ENCODE measurements at places on chromosomes 13 and 19.

GRCh38 chr19:28578786-28579505 lies 634.0 kb downstream of the UQCRFS1 start:
- DNase-seq, result no peak

DNA sequence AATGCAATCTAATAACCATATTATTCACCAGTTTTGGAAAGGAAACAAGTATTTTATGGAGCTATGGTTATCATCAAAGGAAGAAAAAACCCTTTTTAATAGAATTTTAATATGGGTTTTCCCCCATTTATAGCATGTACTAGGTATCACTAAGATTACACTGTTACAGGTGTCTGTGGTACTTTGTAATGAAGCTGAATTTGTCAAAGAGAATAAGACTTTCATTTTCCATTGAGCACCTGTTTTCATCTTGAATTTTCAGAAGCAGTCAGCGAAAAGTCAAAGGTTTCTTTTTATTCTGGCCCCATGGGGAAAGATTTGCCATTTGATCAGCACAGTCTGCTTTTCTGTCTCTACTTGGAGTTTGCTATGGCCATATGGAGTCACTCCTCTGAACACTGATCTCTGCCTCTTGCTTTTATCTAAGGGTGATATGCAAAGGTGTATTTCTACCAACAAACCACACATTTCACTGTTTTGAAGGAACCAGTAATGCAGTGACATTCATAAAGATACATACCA lies 590.0 kb downstream of the DCT start:
- no peak for DNase-seq

GRCh38 chr13:111046590-111047141 lies 68.4 kb upstream of the ARHGEF7 start:
- DNase-seq, result peak; percentile 68

GRCh38 chr19:47740866-47741519 lies 4.4 kb upstream of the NOP53 start:
- DNase-seq, result no peak

- DNase-seq, result no peak
These were observed 2.6 kb downstream of the PTPRS start for GRCh38 chr19:5337708-5338655.

DNA sequence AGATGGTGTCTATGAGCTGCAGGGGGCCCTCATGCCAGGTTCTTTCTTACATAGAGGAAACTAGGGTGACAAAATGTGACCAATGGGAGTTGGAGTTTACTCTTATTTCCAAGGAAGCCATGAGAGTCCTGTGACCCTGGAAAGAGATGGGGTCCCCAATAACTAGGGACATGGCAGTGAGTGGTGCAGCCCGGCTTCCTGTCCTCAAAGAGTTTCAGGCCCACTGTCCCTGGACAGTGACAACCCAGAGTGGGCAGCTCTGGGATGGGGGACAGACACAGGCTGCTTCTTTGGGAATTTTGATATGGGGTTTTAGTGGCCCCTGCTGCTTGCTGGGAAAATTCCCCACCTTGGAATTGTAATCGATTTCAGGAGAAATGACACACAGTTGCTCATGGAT lies 8.4 kb upstream of the IGFL1 start:
- no peak for DNase-seq

DNA sequence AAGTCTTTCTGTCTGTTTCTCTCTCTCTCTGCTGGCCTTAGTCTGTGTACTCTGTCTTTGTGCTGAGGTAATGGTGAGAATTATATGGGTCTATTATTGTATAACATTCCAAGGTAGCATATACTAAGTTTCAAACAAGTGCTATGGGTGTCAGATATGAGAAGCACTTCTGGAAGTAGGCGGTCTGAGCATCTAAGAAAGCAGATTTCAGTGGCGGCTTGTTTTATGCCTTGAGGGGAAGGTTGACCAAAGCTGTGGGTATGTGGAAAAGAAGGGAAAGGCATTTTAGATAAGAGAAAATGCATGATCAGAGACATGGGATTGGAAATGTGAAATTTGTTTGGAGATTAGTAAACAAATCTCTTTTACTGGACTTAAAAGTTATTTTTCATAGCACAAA lies 348.5 kb downstream of the RFC3 start:
- no peak for DNase-seq

GRCh38 chr13:21150013-21150412 lies 26.3 kb downstream of the SKA3 start:
- no peak for DNase-seq

- DNase-seq, result no peak
These were observed 1131.7 kb downstream of the SLITRK5 start for GRCh38 chr13:88802886-88803285.

- no peak for DNase-seq
These were observed 813.8 kb downstream of the UQCRFS1 start for GRCh38 chr19:28399187-28399586.

- no peak for DNase-seq
These were observed 31.8 kb upstream of the SPART start for GRCh38 chr13:36377826-36378468.

DNA sequence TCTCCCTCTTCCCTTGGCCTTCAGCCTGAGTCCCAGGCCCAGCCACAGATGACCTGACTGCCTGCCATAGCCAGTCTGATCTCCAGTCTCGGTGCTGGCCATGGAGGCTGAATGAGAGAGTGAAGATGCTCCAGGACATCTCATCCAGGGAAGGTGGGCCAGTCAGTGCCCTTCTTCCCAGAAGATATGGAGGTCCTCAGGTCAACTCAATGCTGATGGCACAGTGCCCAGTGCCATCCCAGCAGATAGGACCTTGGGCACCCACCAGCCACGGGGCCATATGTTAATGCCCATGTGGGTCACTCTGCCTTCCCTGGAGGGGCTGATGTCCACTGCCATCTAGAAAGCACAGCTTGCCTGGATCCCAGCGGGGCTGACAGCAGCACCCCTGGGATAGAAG lies 7.2 kb downstream of the VSTM2B start:
- DNase-seq, result no peak

DNA sequence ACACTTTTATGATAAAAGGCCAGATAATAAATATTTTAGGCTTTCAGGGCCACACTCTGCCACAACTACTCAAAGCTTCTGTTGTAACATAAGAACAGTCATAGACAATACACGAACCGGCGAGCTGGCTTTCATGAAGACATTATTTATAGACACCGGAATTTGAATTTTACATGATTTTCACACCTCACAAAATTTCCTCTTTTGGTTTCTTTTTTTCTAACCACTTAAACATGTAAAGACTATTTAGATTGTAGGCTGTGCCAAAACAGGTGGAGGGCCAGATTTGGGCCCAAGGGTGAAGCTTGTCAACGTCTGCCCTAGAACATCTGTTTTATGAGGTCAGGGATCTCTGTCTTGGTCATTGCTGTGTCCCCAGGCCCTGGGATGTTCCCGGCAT lies 29.7 kb upstream of the FXYD3 start:
- DNase-seq, result no peak

- no peak for DNase-seq
These were observed 11.6 kb upstream of the ATP8B3 start for GRCh38 chr19:1823539-1824251.

DNA sequence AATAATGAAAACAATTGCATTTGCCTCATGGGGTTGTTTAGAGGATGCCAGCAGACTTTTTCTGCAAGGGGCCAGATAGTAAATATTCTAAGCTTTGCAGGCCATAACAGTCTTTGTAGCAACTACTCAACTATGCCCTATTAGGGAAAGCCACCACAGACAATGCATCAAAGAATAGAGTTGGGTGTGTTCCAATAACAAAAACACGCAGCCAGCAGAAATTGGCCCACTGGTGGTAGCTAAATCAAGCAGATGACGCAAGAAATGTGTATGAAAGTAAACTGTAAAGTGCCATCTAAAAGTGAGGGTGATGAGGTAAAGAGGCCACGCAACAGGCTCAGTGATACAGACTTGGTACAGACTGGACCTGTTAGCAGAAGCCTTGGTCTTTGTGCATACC lies 75.2 kb upstream of the SIAH3 start:
- no peak for DNase-seq

DNA sequence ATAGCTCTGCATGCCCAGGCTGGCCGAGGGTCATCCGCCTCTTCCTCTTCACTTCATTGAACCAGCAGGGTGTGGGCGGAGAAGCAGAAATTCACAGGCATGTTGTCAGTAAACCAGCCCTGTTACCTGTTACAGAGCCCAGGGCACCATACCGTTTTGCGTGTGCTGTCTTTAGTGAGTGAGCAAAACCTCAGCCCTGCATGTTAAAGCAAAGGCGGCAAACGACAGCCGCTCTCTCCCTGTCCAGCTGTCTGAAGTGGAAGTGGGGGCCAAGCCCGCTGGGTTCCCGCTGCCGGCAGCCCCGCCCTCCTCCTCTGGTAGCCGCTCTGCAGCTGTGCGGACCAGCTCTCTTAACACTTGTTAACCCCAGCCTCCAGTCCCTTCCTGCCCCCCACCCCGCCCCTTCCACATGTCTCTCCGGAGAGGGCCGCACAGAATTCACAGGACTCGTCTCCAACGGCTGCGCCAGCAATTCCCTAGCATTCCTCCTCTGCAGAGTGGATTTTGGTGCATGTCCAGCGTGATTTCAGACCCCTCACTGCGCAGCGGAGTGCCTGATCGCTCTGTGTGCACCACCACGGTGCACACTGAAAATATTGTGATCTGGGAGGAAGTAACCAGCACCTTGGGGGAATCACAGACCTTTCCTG lies 12.7 kb downstream of the KLHL26 start:
- DNase-seq, result peak; percentile 97

GRCh38 chr19:31270897-31271296 lies 78.3 kb downstream of the TSHZ3 start:
- DNase-seq, result no peak

- DNase-seq, result no peak
These were observed 220.7 kb upstream of the MIR17HG start for GRCh38 chr13:91126806-91127205.

DNA sequence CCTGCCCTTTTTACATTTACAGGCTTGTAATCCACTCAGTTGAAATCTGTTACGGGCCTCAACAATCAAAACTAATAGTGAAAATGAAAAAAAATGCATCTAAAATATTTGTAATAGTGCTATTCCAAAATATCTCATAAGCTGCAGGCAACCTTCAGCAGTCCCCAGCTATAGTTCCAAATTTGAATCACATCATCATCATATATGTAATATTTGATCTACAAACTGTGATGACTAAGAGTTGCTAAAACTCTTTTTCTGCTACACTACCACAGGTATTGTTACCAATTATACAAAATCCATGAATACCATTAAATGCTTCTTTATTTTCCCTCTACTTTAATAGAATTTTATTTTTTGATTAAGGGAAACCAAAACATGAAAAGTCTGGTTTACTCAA lies 121.4 kb upstream of the RFC3 start:
- DNase-seq, result no peak

- no peak for DNase-seq
These were observed 17.2 kb downstream of the SLC27A1 start for GRCh38 chr19:17487284-17488121.

- DNase-seq, result no peak
These were observed 30.3 kb upstream of the CEACAM1 start for GRCh38 chr19:42558450-42559150.

DNA sequence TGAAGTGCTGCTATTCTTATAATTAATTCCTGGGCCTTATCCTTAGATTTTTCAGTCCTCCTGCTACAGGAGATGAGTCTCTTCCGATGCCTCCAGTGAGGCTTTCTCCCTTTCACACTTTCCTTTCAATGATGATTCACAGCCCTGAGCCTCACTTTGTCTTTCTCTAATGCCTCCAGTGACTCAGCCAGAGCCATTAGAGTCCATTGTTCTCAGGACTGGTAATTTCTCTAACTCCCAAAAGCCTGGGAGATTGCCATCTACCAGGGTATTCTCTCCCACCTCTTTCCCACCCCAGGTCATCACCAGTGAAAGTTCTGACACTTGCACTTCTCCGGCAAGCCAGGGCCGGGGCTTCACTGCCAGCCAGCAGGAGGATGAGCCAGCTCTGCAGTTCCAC lies 49.6 kb upstream of the ARGLU1 start:
- no peak for DNase-seq

DNA sequence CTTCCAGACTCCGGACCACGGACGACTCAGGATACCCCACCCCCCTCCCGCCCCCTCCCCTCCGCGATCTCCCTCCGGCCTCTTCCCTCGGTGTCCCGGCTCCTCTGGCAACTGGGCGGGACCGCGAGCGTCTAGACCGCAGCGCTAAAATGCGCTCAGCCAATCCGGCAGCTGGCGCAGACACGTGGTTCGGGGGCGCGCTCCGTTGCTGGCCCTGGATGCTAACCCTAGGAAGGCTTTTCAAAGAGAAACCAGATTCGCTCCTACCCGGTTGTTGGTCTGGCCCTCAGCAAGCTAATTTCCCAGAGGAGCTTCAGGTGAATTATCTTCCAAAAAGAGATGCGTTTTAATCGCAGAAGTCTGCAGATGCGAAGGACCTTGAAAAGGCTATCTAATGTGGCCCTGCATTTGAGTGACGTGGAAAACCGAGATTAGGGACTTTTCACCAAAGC lies at the start of gene DZIP1:
TSS of gene DZIP1 (minus strand) at position 106 of the 452 bp plus-strand sequence. CDS start 2,677 bp downstream, outside the sequence.
- DNase-seq, result peak; percentile 91

- no peak for DNase-seq
These were observed 300.6 kb downstream of the COG6 start for GRCh38 chr13:39956036-39956435.

DNA sequence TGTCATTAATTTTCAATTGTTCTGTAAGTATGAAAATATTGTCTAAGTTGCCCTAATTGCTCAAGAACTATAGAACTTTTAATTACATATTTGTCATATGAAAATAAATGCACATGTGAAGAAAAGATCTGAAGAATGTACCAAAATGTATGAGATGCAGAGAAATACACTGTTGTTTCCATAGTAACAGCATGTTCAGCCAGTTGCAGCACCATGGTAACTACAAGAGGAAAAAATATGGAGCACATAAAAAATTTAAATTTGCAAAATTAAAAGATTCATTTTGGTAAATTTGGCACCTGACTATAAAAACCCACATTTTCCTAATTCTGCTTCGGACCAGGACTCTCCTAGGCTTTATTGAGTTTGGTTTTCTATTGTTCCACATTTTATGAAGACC lies 1170.0 kb upstream of the MIR17HG start:
- DNase-seq, result no peak

DNA sequence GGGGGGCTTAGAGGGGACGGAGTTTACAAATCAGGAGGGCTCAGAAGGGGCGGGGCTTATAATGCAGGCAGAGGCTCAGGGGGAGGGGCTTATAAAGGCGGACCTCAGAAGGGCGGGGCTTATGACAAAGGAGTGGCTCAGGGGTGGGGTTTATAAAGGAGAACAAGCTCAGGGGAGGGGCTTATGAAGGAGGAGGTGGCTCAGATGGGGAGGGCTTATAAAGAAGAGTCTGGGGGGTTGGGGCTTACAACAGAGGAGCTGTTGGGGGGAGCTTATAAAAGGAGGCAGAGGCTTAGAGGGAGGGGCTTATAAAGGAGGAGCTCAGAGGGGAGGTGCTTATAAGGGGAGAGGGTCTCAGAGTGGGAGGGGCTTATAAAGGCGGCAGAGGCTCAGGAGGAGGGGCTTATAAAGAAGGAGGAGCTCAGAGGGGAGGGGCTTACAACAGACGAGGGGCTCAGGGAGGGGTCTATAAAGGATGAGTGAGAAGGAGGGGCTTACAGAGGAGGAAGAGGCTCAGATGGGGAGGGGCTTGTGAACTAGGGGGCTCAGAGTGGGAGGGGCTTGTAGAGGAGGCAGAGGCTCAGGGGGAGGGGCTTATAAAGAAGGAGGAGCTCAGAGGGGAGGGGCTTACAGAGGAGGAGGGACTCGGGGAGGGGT lies 1.0 kb downstream of the SMIM24 start:
- DNase-seq, result peak; percentile 45
